ENCODE measurements at places on chromosomes 3 and 15. TPM values are rescaled to one million over a fixed set of nuclear protein-coding genes. Genes with fewer than 3 reads are reported as not detected.
A peak's percentile ranks its signal among the peaks of the same experiment; 100 is the strongest.

The PPP2R3A gene
- total RNA-seq = 22.5 TPM

The AHSG gene
- total RNA-seq = not detected

The CIDEC gene
- not detected for total RNA-seq

GRCh38 chr3:121414924-121415323 is 130.9 kb downstream of the POLQ start:
- DNase-seq = no peak

DNA sequence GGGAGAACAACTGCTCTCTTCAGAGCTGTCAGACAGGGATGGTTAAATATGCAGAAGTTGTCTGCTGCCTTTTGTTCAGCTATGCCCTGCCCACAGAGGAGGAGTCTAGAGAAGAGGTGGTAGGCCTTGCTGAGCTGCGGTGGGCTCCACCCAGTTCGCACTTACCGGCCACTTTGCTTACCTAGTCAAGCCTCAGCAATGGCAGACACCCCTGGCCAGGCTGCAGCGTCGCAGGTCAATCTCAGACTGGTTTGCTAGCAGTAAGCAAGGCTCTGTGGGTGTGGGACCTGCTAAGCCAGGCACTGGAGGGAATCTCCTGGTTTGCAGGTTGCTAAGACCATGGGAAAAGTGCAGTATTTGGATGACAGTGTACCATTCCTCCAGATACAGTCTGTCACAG is 12.3 kb upstream of the TMEM45A start:
- no peak for DNase-seq

The SH3GL3 gene
- total RNA-seq = 0.27 TPM

DNA sequence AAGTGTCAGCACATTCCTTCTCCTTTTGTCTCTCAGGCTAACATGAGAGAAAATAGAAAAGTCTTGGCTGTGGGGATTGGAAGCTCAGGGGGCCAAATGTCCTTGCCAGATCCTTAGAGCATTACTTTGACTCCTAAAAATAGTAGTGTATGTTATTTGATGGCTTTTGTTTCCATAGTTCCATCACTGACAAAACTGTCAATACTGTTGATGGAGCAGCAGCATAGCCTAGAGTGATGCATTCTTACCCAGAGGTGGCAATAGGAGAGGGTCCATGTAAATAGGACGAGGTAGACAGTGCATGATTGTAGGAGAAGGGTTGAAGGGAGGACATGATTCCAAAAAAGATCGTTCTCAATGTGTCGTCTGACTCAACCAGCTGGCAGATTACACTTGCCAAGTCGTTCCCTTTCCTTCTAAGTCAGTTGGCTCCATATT is 282.7 kb upstream of the TPRG1 start:
- DNase-seq = no peak

- peak; percentile 84 for DNase-seq
Observed at GRCh38 chr3:113436809-113437208, 4.5 kb downstream of the CFAP44 start.

GRCh38 chr15:93179072-93179471 is 90.1 kb upstream of the RGMA start:
- no peak for DNase-seq

- no peak for DNase-seq
Observed at GRCh38 chr3:169137076-169137475, 526.4 kb downstream of the MECOM start.

The TTLL13 gene
- total RNA-seq = not detected

GRCh38 chr3:21417991-21418390 is 333.0 kb downstream of the ZNF385D start:
- peak; percentile 4 for DNase-seq

GRCh38 chr15:38002883-38003477 is 68.5 kb downstream of the TMCO5A start:
- DNase-seq = peak; percentile 56

The SPESP1 gene
- total RNA-seq = not detected

GRCh38 chr3:74301056-74301455 is 313.4 kb downstream of the CNTN3 start:
- DNase-seq = no peak

The NME9 gene
- not detected for total RNA-seq

- DNase-seq = no peak
Observed at GRCh38 chr3:123331651-123332050, 117.2 kb downstream of the ADCY5 start.

The PIGZ gene
- 1.7 TPM for total RNA-seq

The MUC4 gene
- total RNA-seq = 0.05 TPM

DNA sequence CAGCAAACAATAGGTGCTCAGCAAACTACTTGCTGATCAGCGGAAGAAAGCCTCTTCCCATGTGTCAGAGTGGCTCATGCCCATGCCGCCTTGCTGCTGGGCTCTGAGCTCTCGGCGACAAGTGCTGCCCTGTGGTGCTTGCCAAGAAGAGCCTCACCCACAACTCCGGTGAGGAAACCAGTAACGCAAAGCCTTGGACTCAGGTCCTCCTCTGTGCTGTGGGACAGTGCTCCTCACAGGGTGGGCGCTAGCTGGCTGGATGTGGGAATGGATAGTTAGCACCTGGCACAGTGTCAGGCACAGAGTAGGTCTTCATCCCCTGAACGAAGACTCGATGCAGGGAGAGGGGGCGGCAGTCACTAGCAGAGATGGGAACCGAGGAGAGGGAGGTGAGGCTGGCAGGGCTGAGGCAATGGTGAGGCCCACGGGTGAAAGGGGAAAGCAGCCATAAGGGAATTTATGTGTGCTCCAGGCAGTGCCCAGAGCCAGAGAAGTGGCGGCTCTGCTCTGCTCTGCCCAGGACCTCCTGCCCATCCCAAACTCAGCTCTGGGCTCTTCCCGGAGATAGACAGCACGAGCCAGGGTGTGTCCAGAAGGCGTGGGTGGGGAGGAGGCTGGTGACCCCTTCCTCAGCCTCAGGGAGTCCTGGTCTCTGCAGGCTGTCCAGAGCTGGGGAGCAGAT is 55.7 kb downstream of the IQSEC1 start:
- DNase-seq = no peak

DNA sequence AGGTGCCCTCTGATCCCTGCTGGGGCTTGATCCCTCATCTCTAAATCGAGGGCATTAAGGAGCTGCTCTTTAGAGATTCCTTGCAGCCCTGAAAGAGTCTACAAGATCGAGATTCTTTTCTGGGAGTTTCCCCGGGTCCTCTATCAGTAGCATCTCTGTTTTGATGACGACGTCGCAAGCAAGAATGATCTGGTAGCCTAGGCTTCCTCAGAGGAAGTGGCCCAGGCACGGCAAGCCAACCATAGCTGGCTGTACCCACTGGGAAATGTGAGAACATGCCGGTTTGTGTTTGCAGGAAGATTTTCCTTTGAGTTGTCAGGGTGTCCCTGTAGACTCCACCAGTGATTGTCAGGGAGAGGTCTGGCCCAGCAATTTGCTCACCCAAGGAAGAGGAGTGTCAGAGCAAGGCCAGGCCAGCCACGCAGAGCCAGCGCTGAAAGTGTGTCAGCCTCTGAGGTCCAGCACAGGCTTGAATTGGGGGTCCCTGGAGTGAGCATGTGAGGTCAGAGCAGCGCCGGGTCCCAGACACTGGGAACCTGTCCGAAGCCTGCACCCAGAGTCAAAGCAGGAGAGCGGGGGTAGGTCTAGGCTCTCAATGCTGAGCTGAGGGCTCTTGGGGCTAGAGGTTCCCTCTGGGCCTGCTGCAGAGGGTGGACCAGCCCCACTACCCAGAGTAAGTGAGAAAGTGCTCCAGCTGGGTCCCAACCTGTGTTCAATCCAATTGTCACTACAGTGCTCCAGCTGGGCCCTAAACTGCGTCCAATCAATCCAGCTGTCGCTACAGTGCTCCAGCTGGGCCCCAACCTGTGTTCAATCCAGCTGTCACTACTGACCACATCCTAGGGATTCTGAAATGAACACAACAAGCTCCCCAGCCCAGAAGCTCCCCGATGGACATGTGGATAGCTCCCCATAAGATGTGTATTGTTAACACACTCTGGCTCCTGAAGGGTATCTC is 95.7 kb downstream of the CHDH start:
- no peak for DNase-seq

The CCR3 gene
- 0.20 TPM for total RNA-seq

The TIPIN gene
- 25.2 TPM for total RNA-seq

- no peak for DNase-seq
Observed at GRCh38 chr3:102478160-102478559, 43.3 kb downstream of the ZPLD1 start.

The CLDN16 gene
- total RNA-seq = not detected

- no peak for DNase-seq
Observed at GRCh38 chr3:123609063-123609462, 24.2 kb upstream of the HACD2 start.

The PLA2G4D gene
- total RNA-seq = 0.10 TPM

- DNase-seq = no peak
Observed at GRCh38 chr3:128260275-128260674, 107.0 kb downstream of the EEFSEC start.

The CPLX3 gene
- total RNA-seq = not detected

The GPR149 gene
- not detected for total RNA-seq

DNA sequence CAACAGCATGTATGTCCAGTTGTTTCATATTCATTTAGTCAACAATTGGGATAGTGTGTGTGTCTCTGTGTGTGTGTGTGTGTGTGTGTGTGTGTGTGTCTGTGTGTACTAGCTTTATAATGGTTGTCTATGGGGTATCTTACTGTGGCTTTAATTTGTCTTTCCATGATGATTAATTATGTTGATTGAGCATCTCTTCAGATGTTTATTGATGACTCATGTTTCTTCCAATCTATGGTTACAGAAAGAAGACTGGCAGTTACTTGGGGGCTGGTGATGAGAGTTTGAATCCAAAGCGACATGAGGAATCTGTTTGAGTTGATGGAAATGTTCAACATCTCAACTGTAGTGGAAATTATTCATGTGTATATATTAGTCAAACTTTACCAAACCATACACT is 440.1 kb downstream of the ZNF385D start:
- DNase-seq = no peak

DNA sequence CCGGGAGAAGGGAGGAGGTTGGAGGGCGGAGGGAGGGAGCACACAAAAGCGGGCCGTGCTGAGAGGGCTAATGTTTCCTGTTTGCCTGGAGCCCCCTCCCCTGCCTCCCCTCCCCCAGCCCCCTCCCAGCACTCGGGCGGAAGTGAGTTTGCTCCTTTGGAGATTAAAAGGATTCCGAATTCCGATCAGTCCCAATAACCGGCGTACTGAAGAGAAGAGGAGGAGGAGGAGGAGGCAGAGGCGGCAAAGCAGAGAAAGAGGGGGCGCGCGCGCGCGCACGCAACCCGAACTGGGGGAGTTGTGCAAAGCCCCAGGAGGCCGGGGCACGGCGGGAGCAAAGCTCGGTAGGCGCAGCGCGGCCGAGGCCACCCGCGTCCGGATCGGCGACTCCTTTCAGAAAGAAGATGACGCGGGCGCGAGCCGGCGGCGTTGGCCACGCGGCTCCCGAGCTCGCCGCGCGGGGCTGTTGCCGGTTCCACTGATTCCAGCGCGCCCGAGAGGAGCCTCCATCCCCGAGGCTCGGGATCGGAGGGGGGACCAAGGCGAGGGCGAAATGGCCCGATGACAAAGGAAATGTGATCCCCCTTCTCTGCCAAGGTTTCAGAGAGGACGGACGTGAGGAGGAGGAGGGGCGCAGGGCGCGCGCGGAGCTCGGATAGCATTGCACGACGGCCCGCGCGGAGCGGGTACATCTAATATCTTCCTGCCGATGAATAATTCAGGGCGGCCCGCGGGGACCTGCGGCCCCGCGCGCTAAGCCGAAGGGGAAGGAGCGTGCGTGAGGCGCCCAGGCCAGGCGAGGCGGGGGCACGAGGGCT is 1.1 kb upstream of the TRIM71 start:
- no peak for DNase-seq

DNA sequence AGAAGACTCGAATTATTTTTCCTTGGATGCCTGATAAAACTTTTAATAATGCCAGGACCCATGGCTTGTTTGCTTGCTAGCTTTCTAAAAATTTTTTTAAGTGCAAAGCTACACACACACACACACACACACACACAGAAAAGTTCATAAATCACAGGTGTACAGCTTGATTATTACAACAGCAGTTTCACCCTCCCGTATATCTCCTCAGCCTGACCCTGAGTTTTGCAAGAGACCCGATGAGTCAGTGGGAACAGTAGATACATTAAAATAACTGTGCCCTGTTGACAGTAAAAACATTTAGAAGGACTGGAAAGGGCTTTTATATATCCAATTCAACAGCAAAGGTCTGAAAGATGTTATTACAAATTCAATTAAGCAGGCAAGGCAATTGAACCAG is 46.7 kb downstream of the EMC4 start:
- DNase-seq = peak; percentile 72

GRCh38 chr15:77387365-77388105 is 32.4 kb downstream of the PEAK1 start:
- DNase-seq = peak; percentile 42

The SQOR gene
- 47.0 TPM for total RNA-seq

- peak; percentile 35 for DNase-seq
Observed at GRCh38 chr3:50274371-50275104, 4.3 kb upstream of the LSMEM2 start.

DNA sequence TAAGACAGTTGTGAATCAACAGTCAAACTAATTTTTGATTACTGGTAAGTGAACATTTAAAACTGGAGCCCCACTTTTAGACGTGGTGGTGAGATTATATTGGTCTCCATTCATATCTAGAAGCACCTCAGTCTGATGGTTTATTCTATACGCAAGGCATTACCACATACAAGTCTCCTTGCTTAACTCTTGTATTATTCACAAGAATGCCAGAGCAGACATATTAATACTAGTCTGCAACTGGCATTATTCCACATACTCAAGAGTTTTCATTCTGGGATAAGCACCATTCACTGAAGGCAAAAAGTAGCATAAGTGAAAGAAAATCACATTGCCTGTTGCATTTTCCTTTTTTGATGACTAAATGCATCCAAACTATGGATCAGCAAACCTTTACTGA is 36.9 kb upstream of the MEIS2 start:
- no peak for DNase-seq

DNA sequence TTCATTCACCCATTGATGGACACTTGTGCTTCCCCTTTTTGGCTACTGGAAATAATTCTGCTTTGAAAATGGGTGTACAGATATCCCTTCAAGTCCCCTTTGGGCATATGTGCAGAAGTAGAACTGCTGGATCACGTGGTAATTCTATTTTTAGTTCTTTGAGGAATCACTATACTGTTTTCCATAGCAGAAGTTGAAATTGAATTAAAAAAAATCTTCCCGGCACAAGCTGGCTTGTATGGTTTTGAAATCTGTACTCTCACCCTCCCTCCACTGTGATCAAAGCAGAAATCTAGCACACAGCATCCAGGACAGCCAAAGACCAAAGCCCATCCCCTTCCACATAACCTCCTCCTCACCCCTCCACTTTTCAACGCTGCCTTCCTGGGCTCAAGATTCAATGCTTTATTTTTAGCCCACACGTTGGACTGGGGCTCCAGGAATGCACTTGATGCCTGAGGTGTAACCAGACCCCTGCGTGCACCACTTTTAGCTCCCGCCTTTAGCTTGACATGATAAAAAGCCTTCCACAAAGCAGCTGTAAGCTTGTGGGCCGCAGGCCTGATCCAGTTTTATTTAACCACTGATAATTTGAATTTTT is 29.9 kb downstream of the TMEM40 start:
- peak; percentile 39 for DNase-seq

The MYLK gene
- 262 TPM for total RNA-seq

DNA sequence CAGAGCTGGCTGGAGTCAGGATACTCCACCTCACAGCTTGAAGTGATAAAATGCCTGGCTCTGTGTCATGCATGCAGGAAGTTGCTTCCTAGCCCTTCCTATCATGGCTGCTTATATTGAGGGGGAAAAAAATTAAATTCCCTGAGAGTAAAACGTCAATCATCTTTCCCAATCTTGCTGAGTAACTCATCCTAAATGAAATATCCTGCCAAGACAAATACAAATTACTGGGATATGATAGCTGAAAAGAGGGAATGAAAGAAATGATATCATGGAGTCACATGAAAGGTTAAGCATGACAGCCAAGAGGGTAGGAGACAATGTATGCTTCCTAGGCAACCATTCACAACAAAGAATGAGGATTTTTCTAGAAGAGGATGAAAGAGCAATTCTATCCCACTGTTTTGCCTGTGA is 110.6 kb downstream of the ABI3BP start:
- DNase-seq = peak; percentile 20
